ENCODE measurements at places on chromosomes 16 and 17.

GRCh38 chr17:67021743-67022450, 22.5 kb upstream of the CACNG1 start:
- no peak for DNase-seq

GRCh38 chr17:78338486-78339259, 21.2 kb downstream of the SOCS3 start:
- no peak for DNase-seq

GRCh38 chr17:31413081-31413799, 21.8 kb downstream of the RAB11FIP4 start:
- DNase-seq = no peak

DNA sequence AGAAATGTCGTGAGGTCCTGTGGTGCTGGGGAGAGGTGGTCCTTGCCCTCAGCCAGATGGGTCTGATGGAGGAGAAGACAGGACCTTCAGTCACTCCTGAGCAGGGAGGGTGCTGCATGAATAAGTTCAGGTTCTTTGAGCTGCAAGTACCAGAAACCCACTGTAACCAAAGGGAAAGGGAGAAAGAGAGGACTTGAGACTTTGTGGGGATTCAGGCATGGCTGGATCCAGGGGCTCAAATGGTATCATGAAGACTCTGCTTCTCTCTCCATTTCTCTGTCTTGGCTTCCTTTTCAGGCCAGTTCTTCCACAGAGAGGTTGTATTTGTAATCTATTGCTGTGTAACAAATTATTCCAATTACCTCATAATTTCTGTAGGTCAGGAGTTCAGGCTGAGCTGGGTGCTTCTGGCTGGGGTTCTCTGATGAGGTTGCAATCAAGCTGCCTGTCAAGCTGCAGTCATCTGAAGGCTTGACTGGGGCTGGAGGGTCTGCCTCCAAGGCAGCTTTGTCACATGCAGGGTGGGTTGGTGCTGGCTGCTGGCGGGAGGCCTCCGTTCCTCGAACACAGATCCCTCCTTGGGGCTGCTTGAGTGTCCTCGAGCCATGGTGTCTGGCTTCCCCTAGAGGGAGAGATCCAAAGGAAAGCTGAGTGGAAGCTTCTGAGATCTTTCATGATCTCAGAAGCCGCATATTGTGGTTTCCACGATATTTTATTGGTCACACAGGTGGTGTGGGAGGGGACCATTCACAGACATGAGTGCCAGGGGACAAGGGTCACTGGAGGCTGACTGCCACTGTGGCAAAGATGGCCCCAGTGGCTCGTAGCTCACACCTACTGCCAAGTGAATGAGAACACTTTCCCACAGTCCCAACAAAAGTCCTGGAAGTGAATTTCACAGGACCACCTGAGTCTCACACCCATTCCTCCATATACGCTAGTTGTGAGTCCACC, 5.9 kb upstream of the ADCY7 start:
- no peak for DNase-seq
